ENCODE measurements at places on chromosomes 2 and 18.

GRCh38 chr18:9517869-9518268, 42.6 kb downstream of the RALBP1 start:
- DNase-seq, result no peak

DNA sequence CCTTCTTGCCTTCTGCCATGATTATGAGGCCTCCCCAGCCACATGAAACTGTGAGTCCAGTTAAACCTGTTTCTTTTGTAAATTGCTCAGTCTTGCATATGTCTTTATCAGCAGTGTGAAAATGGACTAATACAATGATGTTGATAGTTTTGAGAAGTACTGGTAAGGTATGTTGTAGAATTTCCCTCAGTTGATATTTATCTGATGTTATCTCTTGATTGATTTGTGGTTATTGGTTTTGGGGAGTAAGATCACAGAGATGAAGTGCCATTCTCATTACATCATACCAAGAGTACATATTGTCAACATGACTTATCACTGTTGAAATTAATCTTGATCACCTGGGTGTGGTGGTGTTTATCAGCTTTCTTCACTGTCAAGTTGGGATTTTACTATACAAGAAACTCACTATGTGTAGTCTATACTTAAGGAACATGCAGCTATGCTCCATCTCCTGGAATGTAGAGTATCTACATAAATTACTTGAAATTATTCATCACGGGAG, 5.1 kb upstream of the SPAG16 start:
- DNase-seq, result no peak

GRCh38 chr2:207311316-207312005, 145.7 kb upstream of the KLF7 start:
- DNase-seq, result no peak

DNA sequence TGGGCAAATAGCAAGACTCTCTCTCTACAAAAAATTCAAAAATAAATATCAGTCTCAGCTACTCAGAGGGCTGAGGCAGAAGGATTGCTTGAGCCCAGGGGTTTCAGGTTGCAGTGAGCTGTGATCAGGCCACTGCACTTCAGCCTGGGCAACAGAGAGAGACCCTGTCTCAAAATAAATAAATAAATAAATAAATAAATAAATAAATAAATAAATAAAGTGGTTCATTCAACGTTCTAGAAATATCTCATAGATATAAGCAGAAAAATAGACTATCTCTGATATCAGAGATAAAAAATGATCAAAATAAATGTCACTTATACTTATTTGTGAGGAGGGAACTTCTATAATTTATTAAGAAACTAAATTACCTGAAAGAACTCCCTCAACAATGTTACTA, 480.9 kb downstream of the FBXO15 start:
- DNase-seq, result no peak

- no peak for DNase-seq
Observed at GRCh38 chr2:120305296-120305695, 40.6 kb upstream of the INHBB start.

DNA sequence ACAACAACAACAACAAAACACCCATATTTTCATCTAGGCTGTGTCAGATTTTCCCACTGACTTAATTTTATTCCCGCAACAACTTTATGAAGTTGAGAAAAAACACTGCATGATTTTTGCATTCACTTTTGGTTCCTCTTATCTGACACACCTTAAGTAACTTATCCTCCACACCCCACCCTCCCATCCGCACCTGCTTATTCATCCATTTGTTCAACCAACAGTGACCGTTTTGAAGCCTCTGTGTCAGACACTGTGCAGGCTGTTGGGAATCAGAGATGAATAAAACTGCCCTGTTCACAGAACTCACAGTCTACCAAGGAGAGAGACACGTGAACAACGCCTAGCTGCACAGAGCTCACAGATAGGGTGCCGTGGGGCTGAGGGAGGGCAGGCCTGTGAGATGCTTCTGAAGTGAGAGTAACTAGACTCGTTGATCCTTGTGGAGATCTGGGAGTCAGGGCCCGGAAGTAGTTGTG, 7.4 kb downstream of the CNNM4 start:
- no peak for DNase-seq

- DNase-seq, result no peak
Observed at GRCh38 chr2:70942396-70943204, 6.9 kb downstream of the ATP6V1B1 start.

DNA sequence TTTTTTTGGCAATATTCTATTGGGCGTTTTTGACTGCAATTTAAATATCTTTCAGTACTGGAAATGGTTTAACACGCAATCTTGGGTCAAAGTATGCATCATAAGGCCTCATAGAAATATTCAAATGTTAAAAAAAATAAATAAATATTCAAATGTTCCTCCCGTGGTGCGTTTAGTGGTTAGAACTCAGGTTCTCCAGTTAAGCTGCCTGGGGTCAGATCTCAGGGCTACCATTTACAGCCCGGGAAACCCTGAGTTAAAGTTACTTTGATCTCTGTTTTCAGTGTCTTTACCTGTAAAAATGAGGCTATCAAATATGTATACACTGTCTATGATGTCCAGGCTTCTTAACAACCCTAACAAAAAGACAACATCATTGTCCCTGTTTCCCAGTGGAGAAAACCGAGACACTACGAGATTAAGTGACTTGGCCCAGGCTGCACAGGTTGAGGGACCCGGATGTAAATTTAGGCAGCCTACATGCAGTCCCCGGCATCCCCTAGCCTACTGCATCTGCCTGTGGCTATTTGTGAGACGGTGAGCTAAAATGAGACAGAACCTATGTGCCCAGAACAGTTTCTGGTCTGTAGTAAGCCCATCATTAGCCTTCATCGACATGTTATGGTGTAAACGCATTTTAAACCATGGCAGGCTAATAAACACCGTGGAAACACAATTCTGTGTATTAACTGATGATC, 1.7 kb downstream of the FHL2 start:
- no peak for DNase-seq

GRCh38 chr2:72896446-72896845, 9.2 kb downstream of the SPR start:
- DNase-seq, result no peak

DNA sequence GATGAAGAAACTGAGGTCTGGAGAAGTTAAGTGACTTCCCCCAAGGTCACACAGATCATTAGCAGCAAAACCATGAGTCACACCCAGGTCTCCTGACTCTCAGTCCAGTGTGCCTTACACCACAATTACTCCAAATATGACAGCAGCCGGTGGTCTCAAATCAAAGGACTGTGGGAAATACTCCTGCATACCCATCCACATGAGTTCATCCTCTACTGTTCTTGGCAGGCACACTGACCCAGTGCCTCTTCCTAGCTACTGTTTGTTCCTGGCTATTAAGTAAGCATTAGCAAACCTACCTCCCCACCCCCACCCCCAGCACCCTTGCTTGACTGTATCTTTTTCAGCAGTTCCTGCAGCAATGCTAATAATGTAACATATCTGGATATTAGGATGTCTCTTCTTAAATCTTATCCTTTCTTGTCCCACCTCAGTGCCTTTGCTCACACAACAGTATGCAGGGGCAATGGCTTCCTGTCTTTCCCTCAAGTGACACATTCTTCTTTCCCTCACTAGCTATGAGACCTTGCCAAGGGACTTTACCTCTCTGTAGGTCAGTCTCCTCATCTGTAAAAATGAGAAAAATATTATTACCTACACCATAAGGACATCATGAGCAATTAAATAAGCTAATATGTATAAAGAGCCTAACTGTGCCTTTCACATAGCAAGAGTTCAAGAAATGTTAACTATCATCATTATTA, 46.2 kb downstream of the FAM98A start:
- DNase-seq, result no peak

DNA sequence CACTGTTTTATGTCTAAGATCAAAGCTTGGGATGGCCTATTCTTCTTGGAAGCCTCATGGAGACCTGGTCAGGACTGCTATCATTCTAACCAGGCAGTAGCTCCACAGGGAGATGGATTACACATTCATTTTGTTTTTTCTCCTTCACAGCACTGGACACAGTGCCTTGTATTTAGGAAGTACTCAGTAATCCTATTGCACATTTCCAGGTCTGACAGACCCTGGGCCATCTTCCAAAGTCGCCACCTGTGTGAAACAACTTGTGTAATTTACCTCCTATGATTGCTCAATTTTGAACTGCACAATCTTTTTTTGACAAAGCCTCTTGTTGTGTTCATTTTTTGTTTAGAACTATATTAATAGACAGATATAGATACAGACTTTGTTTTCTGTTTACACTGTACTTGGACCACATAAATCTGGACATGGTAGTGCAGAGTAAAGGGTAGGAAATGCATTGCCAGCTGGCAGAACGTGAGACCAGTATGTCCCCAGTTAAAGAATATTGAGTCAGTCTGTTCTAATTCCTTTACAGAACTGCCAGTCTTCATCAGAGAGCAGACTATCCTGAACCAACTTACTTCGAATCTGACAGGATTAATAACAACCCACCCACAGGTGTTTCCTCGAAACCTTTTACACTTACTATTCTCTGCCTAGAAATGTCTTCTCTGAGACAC, 277.8 kb upstream of the CYRIA start:
- no peak for DNase-seq

GRCh38 chr2:46778511-46778910, 137.1 kb downstream of the MCFD2 start:
- no peak for DNase-seq

GRCh38 chr18:28794459-28795245, 617.7 kb upstream of the CDH2 start:
- no peak for DNase-seq

DNA sequence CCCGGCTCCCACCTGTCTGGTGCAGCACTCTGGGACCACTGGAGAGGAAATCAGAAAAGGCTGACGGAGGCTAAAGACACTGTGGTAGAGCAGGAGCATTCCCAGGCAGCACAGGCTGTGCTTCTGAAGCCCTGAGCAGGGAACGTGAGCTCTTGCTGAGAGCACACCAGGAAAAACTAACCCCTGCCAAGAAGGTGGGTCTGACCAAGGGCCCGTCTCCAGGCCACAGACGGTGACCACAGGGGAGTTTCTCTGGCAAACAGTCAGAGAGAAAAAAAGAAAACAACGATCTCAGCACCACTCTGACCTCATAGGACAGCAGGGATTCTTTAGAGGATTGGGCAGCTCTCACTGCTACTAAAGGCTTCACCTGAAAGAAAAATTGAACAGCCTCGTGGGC, 201.4 kb downstream of the AFF3 start:
- DNase-seq, result no peak

- no peak for DNase-seq
Observed at GRCh38 chr2:48085888-48086287, 179.6 kb upstream of the FBXO11 start.

GRCh38 chr2:208228476-208228875, 26.4 kb downstream of the IDH1 start:
- no peak for DNase-seq

GRCh38 chr2:43542285-43542933, 53.4 kb downstream of the THADA start:
- DNase-seq, result no peak

Measured in activated naive CD4-positive, alpha-beta T cell (primary cell).